ENCODE measurements at places on chromosomes 5 and 9.

DNA sequence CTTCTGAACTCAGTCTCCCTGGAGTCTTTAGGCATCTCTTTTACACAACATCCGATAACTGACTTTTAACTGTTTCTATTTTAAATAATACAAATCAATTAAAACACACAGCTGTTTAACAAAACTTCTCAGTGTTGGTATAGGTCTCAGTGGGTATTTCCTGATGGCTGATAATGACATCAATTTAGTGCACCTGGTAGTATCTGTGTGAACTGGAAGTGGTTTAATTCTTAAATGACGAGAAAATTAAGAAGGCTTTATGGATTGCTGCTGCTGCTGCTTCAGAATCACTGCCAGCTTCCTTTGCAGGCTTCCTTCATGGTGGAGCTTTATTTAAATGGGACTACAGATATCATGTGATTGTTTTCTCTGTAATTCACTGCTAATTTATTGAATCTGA is 92.3 kb downstream of the RPS23 start:
- no peak for DNase-seq

GRCh38 chr5:169641253-169641652 is 4.2 kb downstream of the DOCK2 start:
- no peak for DNase-seq

- DNase-seq = no peak
Measured at GRCh38 chr9:127935765-127936221, 1.9 kb downstream of the DPM2 start.

DNA sequence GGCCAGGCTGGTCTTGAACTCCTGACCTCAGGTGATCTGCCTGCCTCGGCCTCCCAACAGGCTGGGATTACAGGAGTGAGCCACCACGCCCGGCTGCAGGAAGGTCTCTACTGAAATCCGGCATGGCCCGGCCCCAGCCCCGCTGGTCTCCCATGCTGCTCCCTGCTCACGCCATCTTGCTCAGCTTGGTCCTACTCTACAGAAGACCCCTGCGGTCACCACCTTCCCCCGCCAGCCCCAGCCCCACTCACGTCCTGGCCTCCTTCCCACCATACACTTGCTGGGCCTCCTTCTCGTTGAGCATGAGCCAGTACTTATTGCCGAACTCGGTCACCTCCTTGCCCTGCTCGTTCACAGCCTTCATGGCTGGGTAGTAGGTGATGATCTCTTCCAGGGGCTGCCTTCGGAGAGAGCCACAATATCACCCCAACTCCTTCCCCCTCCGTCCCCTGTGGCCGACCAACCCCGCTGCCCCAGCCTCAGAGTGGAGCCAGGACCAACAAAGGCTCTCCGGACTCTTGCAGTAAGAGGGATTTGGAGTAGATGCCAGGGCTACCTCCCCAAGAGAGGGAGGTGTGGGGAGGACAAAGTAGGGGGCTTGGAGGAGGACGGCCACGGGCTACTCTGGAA is 4.0 kb downstream of the PTGES2 start:
- no peak for DNase-seq

GRCh38 chr9:4303006-4303405 is 3.1 kb upstream of the GLIS3 start:
- DNase-seq = no peak

DNA sequence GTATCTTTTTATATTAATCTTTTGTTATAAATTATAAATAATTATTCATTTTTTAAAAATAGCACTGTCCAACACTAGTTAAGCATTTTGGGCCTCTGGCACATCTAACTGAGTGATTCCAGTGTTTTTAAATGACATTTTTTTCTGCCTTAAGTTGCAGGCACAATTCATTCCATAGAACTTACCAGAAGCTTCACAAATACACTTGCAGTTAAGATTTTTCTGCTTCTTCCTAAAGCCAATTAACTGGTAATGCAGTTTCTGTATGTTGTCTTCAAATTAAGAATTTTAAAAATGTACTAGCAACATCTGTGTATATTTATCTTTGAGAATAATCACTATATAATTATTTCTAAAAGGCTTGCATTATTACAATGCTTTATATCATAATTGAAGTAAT is 11.2 kb upstream of the NFIB start:
- DNase-seq = no peak

GRCh38 chr5:146766013-146766412 is 112.5 kb downstream of the PPP2R2B start:
- DNase-seq = no peak

- DNase-seq = no peak
Measured at GRCh38 chr9:81372628-81373191, 316.6 kb downstream of the TLE1 start.

GRCh38 chr9:22143799-22144625 is 134.9 kb upstream of the CDKN2B start:
- DNase-seq = no peak

GRCh38 chr9:96494215-96494800 is 44.3 kb downstream of the HABP4 start:
- no peak for DNase-seq

DNA sequence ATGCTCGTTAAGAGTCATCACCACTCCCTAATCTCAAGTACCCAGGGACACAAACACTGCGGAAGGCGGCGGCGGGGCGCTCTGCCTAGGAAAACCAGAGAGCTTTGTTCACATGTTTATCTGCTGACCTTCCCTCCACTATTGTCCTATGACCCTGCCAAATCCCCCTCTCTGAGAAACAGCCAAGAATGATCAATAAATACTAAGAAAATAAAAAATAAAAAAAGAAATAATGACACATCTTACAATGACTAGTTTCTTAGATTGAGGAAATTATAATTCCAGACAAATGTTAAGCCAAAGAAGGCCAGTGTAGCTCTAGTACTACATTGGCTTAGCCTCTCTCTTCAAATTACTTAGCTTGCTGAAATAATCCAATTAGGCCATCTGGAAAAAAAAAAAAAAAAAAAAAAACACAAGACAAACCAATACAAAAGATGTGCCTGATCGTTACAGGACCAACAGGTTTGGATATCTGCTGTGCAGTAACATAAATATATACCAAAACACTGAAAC is 58.0 kb downstream of the ANXA2R start:
- no peak for DNase-seq

- no peak for DNase-seq
Measured at GRCh38 chr9:113612216-113612747, 148.8 kb downstream of the RGS3 start.

GRCh38 chr9:72680593-72681282 is 159.3 kb downstream of the TMC1 start:
- no peak for DNase-seq

GRCh38 chr5:88679638-88680037 is 203.3 kb downstream of the MEF2C start:
- DNase-seq = no peak

DNA sequence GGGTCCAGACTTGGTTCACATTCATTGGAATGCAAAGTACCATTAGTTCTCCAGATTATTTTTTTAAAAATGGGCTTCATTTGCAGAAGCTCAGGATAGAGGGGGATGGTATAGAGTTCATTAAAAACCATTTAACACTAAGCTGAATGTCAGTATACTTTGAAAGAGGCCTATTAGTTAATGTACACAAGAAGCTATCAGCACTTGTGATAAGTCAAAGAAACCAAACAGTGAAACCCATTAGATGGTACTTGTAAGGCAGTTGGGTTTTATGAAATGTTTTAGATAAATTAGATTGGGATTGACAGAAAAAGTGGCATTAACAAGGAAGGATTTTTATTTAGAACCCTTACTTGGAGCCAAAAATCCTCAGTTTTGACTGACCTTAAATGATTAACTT is 229.2 kb upstream of the MPDZ start:
- DNase-seq = no peak

DNA sequence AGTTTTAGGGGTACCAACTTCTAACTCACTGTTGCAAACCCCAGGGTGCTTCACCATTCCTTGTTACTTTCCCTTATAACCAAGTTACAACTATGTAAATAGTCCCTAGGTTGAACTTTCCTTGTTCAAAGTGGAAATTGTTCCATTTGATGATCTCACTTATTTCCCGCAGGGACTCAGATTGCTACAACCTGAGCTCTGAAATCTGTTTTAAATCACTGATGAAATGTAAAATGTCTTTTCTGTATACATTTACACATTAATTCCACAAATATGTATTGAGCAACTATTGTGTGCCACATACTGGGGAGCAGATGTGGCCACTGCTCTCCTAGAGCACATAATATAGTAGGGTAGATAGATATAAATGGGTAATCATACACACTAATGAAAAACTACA is 69.1 kb upstream of the TARS1 start:
- no peak for DNase-seq

DNA sequence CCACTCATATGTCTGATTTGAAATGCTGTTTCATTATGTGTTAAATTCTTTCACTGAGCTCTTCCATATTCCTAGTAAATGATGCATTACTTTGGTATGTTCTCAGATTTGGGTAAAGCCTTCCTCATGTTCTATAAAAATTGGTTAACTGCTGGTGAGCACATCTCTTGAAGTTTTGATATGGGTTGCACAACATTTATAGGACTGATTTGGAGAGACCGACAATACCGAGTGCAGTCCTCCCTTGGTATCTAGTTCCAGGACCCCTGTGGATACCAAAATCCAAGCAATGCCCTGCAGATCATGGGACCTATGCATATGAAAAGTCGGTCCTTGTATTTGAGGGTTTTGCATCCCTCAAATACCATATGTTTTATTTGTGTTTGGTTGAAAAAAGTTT is 37.8 kb downstream of the WDR36 start:
- DNase-seq = no peak

- DNase-seq = no peak
Measured at GRCh38 chr5:54909911-54910870, 75.2 kb downstream of the ESM1 start.

DNA sequence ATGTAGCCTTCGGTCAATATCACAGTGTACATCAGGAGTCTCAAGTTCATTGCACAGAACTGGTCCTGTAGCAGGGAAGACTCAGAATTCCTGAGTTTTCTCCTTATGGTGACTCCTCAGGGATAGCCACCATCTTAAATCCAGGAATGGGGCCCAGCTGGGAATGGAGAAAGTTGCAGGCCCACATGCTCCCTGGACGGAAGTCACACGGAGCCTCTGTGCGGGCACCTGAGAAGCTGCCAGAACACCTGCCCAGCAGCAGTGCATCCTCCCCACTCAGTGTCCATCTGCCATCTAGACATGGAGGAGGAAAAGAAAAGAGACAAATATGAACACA is 133.9 kb downstream of the SUSD1 start:
- no peak for DNase-seq

DNA sequence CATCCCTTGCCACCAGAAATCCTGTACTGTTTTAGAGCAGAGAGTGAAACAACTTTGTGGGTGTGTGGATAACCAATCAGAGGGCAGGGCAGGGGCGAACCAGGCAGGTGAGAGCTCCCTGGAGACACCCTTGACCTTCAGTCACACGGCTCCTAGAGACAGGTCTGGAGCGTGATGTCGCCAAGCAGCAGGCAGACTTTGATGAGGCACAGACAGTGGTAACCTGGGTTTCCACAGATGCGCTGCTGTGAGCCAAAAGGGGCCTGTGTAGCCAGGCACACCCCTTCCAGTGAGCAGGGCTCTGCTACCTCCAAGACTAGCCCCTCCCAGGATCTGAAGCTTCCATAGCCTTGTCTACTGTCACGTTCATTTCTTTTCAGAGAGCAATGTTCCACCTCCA is 317.8 kb upstream of the ADCY2 start:
- DNase-seq = no peak

- DNase-seq = no peak
Measured at GRCh38 chr5:56267856-56268255, 34.7 kb upstream of the ANKRD55 start.

DNA sequence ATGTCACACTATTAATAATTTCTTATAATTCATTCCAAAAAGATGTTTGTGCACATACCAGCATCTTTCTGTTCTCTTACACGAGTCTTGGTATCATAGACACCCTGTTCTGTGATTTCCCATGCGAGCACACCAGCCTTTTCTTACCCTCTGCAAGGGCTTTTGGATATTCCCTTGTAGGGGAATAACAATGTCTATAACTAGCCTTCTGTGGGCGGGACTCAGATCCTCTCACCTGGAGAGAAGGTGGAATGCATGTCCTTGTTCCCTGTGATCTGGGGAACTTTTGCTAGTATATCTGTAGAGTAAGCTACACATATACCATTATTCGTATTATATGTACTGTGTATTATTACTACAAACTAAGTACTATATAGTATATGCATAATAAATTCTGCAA is 44.8 kb downstream of the EHMT1 start:
- DNase-seq = no peak

- no peak for DNase-seq
Measured at GRCh38 chr5:106189121-106189809, 1481.5 kb downstream of the EFNA5 start.

- no peak for DNase-seq
Measured at GRCh38 chr5:180785121-180785781, 17.4 kb downstream of the MGAT1 start.

DNA sequence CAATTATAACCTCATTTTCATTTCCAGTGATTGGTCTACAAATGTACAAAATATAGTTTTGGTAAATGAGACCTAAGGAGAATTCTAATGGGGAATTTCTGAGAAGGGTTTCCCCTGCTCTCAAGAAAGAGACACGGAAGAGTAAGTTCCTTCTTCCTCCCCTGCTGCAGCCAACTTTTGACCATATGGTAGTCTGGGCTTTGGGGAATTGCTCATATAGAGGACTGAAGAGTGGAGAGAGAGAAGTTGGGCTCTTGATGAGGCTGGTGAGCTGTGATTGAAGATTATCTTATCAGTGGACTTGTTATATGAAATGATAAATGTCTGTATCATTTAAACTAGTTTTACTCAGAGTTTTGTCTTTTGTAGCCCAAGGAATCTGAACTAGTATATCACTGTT is 4.3 kb upstream of the LNPEP start:
- DNase-seq = no peak

DNA sequence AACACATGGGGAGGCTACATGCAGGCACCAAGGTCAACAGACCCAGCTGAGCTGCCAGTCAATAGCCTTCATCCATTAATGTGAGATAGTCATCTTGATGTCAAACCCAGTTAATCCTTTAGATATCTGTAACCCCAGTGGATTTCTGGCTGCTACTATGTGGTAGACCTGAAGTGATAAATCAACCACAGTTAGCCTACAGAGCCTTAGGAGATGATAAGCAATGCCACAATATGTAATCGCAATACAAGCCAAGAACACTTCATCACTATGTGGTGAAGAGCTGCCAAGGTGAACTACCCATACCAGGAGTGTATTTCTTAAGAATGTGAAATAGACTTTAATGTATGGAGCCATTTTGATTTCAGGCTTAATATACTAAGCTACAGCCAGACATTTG is 1175.5 kb downstream of the DTWD2 start:
- DNase-seq = no peak

Measured in activated gamma-delta T cell treated with Interleukin-2 at 50 U/mL for 16 hours (primary cell).